ENCODE measurements at places on chromosomes 7 and 10.

DNA sequence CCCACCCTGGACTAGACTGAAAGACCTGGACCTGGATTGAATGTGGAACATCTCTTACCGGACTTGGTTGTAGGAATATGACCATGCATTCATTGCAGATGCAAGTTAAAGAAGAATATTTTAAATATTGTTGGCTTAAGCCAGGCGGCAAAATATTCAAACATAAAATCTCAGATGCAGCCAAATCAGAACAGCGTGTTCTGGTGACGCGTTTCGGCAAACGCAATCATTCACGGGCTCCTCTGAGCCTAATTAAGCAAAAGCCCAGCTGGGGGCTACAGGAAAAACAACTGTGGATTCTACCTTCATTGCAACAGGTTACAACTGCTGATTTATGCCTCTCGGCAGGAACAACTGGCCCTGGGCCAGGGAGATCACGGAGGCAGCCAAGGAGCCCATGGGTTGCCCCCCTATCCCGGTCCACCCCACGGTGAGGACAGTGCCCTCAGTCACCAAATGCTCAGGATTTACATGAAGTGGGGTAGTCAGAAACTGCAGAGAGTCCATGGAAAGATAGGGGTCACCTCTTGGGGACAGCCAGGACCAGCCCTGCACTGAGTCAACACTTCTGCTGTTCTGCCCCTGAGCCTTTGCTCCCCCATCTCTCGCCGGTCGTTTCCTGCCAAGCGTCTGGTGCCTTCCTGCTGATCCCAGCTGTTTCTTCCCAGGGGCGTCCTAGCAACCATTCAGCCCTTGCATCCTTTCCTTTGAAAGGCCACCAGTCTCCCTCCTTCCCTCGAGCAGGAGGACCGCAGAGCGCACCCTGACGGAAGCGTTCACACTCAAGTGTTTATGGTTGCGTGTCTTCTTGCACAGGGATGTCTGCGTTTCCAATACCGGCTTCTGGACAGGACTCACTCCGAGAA, 64.4 kb upstream of the SFMBT2 start:
- DNase-seq, result no peak

GRCh38 chr10:85138046-85138445, 809.7 kb downstream of the CCSER2 start:
- DNase-seq, result no peak

- DNase-seq, result no peak
Observed at GRCh38 chr10:127534496-127534895, 14.6 kb upstream of the NPS start.

GRCh38 chr7:28921822-28922221, 36.3 kb downstream of the TRIL start:
- DNase-seq, result no peak

- DNase-seq, result no peak
Observed at GRCh38 chr7:134945691-134946090, 40.6 kb upstream of the AGBL3 start.

GRCh38 chr10:120969219-120969645, 118.1 kb downstream of the WDR11 start:
- no peak for DNase-seq

DNA sequence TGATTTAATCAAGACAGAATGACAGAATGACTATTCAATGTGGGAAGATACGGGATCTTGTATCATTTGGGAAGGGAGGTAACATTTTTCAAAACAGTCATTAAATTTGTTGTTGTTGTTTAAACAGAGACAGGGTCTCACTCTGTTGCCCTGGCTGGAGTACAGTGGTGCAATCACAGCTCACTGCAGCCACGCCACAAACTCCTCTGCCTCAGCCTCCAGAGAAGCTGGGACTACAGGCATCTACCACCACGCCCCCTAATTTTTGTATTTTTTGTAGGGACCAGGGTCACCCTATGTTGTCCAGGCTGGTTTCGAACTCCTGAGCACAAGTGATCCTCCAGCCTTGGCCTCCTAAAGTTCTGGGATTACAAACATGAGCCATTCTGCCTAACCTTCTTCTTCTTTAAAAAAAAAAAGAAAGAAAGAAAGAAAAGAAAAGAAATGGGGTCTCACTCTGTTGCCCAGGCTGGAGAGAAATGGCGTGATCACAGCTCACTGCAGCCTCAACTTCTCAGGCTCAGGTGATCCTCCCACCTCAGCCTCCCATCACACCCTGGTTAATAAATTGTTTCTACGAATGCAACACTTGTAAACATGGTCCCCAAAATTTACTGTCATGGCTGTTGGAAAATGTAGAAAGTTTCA, 24.3 kb downstream of the YWHAG start:
- no peak for DNase-seq

- DNase-seq, result no peak
Observed at GRCh38 chr7:80640846-80641245, 2.4 kb downstream of the CD36 start.

DNA sequence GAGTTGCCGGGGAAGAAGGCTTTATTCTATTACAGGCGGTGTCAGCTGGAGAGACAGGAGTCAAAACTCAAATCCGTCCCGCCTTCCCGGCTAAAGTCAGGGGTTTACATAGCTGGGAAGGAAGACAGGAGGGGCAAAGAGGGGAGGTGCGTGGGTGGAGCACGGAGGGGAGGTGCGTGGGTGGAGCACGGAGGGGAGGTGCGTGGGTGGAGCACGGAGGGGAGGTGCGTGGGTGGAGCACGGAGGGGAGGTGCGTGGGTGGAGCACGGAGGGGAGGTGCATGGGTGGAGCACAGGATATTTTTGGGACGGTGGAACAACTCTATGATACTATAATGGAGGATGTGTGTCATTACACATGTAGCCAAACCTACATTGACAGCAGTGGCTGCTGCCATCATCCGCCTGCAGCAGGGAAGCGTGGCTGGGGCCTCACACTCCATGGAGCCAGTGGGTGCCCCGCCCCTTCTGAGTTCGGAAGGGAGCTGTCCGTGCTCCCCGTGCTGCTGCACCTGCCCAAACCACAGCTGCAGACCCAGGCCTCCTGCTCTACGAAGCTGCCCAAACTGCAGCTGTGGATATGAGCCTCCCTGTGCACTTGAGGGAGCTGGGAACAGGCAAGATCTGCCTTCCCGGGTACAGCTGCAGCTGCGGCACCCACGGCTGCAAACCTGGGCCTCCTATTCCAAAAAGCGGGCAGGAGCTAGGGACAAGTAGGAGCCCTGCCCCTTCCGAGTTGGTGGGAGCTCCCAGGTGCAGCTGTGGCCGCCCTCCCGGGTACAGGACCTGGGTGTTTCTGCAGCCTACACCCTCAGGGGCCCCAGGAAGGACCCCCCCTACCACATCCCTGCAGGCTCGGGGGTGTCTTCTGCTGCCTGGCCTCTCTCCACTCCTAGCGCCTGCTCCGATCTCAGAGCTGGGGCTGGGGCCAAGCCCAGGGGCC, 119.4 kb downstream of the DYNC2I1 start:
- DNase-seq, result no peak

- DNase-seq, result no peak
Observed at GRCh38 chr10:48406204-48406603, 99.7 kb downstream of the MAPK8 start.

DNA sequence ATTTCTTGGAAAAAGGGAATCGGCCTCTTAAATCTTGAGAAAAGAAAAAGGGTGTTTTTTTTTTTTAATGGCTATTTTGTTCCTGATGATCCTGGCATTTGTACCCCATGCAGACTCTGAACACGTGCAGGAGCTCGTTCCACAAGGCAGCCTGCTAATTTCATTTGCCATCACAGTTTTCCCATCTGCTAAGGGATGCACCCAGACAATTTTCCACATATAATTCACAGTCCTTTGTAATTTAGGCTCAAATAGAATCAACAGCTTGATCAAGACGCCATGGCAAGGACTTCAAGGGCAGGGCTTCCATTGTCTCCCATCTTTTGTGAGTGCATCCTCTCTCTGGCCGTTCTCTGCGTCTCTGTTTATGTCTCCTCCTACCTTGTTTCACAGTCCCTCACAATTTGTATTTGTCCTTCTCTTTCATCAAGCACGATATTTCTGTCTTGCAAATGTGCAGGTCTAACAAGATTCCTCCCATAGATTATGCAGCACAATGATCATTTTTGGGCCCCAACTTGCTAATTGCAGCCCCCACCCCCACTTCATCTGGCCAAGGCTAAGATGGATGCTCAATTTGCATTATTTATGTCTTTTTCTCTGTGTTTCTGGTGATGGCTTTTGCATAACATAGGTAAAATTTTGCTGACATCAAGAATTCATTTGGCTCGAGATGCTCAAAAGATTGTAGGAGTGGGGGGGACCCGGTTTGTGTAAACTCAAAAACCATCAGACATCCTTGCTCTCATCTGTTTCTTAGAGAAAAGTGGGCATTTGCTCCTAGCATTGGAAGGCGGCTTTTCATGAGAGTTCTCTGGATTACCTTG, 356.0 kb upstream of the NPVF start:
- DNase-seq, result no peak

GRCh38 chr7:47614450-47614849, 32.5 kb upstream of the TNS3 start:
- DNase-seq, result no peak

- no peak for DNase-seq
Observed at GRCh38 chr7:47500103-47500563, 81.8 kb downstream of the TNS3 start.

- DNase-seq, result peak; percentile 78
Observed at GRCh38 chr10:100286051-100287033, at the start of gene BLOC1S2. BLOC1S2 (minus strand) TSS chr10:100286680; CDS start chr10:100286659, 21 bp downstream.

DNA sequence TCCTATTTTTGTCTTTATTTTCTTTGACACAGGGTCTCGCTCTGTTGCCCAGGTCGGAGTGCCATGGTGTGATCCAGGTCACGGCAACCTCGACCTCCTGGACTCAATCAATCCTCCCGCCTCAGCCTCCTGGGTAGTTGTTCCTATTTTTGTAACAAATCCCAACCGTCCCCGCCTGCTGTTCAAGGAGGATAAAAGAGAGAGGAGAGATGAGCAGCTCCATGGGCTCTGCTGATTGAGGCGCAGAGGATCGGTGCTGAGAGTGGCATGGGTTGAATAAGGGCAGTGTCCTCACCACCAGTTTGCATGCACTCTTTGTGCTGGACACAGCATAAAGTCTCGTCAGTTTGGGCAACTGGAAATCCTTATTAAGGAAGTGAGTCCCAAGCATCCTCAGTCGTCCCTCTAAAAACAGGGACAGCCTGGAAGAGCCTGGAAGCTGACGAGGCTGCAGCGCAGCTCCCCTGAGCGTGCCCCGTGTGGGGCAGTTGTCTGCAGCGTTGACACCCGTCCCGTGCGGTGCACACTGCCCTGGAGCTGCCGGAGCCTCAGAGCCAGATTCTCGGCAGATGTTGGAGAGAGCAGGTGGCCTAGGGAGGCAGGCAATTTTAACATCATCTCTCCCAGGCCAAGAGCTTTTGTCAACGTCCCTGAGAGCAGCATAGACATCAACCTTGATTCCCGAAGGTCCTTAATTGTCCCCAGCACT, 404.2 kb upstream of the RNF32 start:
- no peak for DNase-seq

DNA sequence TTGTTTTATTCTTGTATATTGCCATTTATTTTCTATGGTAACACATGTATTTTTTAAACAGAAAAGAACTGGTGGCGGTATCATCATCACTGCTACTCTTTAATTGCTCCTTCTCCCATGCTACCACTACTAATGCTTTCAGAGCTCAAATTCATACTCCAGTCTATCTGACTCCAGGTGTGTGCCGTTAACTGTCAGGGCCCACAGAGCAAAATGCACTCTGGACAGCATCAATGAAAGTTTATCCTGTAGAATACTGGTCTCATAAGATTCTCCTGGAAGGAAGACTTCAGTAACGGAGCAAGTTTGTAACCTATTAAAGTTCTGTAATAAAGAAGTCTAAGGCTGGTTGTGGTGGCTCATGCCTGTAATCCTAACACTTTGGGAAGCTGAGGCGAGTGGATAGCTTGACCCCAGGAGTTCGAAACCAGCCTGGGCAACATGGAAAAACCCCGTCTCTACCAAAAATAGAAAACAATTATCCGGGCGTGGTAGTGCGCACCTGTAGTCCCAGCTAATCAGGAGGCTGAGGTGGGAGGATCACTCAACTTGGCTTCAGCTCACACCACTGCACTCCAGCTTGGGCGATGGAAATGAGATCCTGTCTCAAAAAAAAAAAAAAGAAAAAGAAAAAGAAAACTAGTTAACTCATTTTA, 18.4 kb downstream of the ZNRF2 start:
- no peak for DNase-seq

DNA sequence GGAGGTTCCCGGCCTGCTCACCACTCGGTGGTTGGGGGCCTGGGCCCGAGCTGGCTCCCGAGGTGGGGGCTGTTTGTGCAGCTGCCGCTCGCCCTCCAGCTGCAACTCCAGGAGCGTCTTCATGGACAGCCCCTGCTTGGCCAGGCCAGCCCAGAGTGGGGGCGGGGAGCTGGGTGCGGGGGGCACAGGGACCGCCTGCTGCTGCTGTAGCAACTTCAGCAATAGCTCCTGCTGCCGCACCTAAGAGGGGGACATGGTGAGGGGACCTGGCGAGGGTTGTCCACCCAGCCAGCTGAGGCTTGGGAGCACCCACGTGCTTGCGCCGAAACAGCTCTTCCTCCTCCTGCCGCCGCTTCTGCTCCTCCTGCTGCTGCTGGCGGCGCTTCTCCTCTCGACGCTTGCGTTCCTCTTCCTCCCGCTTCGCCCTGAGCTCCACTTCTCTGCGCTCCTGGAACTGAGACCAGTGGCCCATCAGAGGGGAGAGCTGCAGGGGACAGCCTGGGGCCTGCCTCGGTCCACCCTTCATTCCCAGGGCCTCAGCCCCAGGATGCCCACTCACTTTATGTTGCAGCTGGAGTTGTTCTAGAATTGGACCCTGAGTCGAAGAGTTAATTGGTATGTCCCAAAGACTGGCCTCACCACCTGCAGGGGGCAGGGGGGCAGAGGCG, 9.6 kb downstream of the GNB2 start:
- no peak for DNase-seq

GRCh38 chr7:159057647-159058046, 87.0 kb downstream of the VIPR2 start:
- DNase-seq, result no peak

DNA sequence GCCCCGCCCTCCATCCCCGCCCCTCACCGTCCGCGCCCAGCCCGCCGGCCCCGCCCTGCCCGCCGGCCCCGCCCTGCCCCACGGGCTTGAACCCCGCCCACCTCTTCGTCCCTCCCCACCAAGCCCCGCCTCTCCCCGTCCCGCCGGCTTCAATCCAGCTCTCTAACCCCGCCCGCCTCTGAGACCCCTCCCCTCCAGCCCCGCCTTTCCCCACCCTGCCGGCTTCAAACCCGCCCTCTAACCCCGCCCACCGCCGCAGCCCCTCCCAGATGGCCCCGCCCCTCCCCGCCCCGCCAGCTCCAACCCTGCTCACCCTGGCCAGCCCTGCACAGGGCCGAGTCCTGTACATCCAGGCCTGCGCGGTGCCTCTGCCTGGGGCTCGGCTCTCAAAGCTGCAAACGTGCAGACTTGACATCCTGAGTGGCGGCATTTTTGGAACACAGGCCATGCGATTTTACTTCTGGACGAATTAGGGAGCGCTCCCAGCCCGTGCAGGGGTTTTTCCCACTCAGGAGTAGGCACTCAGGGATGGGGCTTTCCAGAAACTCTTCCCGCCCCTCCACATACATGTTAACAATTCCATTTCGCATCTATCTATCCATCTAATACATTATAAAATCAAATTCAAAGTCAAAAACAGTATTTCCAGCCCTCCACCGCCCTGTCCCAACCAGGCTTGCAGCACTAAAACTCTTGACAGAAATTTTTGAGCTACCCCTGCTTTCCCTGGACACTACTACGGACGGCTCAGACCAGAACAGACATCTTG, 477 bp upstream of the NMT2 start:
- DNase-seq, result peak; percentile 99

GRCh38 chr10:70306181-70306705, 22.4 kb upstream of the NPFFR1 start:
- no peak for DNase-seq
